ENCODE measurements at places on chromosomes 1 and 21. TPM values are rescaled to one million over a fixed set of nuclear protein-coding genes. Genes with fewer than 3 reads are reported as not detected.

DNA sequence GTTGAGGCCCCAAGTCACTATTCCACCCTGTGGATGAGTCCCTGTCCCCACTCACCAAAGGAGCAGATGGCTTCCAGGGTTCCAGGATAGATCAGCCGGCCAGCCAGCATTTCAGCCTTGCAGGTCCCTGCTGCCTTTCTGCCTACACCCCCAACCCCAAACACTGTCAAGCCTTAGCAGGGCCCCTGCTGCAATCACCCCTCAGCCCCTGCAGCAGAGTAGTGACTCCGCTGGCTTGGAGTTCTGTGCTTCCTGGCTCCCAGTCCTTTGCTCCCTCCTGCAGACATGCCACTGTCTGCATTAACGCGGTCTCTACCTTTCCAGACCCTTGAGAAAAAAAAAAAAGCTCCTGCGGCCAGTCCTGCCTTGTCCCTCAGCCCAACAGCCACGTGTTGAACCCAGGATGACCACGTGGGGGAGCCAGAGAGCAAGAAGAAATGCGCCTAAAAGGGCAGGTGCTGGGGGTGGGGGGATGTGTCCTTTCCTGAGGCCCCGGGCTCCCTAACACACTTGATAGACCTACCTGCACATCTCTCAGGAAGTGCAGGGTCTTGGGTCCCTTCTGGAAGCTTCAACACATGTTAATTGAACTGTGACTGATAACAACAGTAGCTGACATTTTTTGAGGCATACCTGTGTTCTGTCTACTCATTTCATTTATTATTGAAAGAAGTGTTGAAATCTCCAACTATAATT is 37.4 kb downstream of the RASSF5 start:
- no peaks in the 10 kb centered on the region for H3K27me3 ChIP-seq
- H3K4me1 ChIP-seq: peaks cover 17% of the 10 kb centered on the region
- no peak overlapping the region for H3K27ac ChIP-seq
- no peak overlapping the region for H3K4me3 ChIP-seq
- peak; percentile 83 for DNase-seq
- H3K36me3 ChIP-seq: no peaks in the 10 kb centered on the region

- H3K36me3 ChIP-seq: no peaks in the 10 kb centered on the region
- no peak for DNase-seq
- no peak overlapping the region for H3K27ac ChIP-seq
- H3K27me3 ChIP-seq: no peaks in the 10 kb centered on the region
- no peak overlapping the region for H3K4me3 ChIP-seq
Measured at GRCh38 chr1:104629589-104629988, 879.9 kb downstream of the AMY1C start.

DNA sequence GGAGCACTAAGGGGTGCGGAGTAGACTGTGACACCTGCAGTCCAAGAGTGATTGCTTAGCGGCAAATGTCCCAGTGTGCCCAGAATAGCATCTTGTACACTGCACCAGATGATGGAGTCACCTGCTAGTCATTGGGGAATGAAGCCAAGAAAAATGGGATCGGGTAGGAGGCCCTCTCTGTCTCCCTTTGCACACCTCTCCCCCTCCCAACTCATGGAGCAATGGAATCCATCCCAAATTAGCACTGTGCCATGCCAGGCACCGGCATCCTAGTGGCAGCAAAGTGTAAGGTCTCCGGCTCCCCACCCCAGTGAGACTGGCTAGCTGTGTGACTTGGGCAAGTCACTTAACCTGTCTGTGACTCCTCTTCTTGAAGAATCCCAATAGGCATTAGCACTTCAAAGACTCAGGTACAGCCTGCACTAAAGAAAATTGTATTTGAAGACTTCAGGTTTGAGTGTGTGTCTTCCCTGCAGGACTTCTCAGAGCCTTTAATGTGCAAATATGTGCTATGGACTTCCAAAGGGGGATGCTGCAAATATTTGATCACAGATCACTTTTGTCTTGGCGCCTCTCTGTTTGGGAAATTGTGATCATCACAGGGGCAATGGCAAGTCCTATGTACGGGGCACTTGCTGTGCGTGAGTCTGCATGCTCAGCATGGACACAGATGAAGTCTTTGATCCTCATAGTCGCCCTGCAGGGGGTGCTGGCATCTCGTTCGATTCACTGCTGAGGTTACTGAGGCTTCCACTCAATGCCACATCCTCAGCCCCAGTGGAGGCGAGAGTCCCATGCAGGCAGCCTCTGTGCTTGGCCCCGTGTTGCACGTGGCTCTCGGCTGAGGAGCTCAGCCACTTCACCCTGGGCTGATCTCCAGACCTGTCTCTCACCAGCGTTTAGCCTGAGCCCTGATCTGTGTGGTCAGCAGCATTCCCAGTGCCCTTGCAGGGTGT is 272.9 kb upstream of the C1orf174 start:
- no peaks in the 10 kb centered on the region for H3K27me3 ChIP-seq
- H3K4me1 ChIP-seq: peaks cover 2% of the 10 kb centered on the region
- H3K4me3 ChIP-seq: no peak overlapping the region
- no peak overlapping the region for H3K27ac ChIP-seq
- peak; percentile 31 for DNase-seq

DNA sequence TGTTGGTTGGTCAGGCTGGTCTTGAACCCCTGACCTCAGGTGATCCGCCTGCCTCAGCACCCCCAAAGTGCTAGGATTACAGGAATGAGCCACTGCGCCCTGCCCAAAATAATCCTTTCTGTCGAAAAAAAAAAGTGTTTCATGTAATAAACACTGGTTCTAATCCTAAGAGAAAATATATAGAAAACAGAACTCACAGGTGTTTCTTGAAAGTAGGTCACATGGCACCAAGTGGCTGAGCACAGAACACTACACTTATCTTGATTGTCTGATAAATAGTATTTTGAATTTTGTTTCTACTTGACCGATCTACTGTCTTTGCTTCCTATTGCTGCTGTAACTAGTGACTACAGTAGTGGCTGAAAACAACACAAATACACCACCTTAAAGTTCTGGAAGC is 87.6 kb upstream of the SOD1 start:
- H3K4me1 ChIP-seq: no peaks in the 10 kb centered on the region
- no peaks in the 10 kb centered on the region for H3K36me3 ChIP-seq
- H3K27ac ChIP-seq: no peak overlapping the region
- H3K27me3 ChIP-seq: peaks cover 4% of the 10 kb centered on the region
- H3K4me3 ChIP-seq: no peak overlapping the region

GRCh38 chr1:76620371-76620770 is 246.9 kb upstream of the ST6GALNAC5 start:
- DNase-seq: no peak
- no peaks in the 10 kb centered on the region for H3K36me3 ChIP-seq
- H3K4me3 ChIP-seq: no peak overlapping the region
- H3K27ac ChIP-seq: no peak overlapping the region

RLF gene
- total RNA-seq: 23.8 TPM

All from activated CD4-positive, alpha-beta memory T cell treated with anti-CD3 and anti-CD28 coated beads, Interleukin-2, amount 10 ng/mL, durations not matched to agents 7 days and 5 days (primary cell).